GF-D8 (cell line): ENCODE measurements at places on chromosomes 1 and 21.

DNA sequence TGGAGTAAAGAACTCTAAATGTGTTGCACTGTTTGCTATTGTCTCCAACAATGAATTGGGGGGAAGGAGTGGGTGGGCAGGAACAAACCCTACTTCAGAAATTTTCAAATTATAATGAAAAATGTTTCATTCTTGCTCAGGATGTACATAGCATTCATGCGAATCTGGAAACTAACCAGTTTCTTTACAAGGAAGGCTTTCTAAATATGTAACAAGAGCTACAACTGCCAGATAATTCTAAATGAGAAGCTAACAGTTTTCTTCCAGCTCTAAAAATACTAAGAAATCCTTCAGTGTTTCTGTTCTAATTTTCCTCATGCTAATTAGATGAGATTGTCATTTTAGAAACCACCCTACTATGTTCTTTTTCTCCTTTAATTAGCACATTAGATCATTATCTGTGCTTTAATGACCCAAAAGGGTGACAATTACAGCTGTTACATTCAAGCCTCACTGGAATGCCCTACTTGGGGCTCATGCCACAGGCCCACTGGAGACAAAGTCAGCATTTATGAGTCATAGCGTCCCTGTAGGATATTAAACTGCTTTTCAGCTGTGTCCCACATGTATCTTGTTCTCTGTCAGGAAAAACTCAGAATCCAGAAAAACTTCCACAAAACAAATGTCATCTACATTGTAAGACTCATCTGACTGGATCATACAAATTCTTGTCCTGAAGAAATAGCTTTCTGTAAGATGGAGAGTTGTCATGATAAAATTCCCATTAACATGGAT lies 804.6 kb upstream of the CXADR start:
- DNase-seq = no peak

GRCh38 chr1:219498666-219499065 lies 114.2 kb downstream of the ZC3H11B start:
- no peak for DNase-seq

- DNase-seq = no peak
Observed at GRCh38 chr21:29523646-29524045, 224.9 kb downstream of the BACH1 start.

DNA sequence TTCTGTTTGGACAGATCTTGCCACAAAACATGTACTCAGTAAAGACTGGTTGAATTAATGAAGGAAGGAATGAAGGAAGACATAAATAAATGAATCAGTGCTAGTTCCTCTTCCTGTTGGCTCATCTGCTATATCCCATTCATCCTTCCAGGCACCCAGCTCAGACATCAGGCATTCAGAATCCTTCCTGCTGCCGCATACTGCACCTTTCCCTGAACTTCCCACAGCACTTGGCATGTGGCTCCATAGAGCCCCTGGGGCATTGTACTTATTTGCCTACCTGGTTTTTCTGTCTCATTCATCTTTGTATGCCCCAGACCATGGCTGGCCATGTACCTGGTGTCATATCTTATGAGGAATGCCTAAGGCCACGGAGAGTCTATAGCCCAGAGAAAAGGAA lies 34.4 kb upstream of the ZNF648 start:
- DNase-seq = no peak

- no peak for DNase-seq
Observed at GRCh38 chr21:25081096-25081495, 526.2 kb downstream of the MRPL39 start.

DNA sequence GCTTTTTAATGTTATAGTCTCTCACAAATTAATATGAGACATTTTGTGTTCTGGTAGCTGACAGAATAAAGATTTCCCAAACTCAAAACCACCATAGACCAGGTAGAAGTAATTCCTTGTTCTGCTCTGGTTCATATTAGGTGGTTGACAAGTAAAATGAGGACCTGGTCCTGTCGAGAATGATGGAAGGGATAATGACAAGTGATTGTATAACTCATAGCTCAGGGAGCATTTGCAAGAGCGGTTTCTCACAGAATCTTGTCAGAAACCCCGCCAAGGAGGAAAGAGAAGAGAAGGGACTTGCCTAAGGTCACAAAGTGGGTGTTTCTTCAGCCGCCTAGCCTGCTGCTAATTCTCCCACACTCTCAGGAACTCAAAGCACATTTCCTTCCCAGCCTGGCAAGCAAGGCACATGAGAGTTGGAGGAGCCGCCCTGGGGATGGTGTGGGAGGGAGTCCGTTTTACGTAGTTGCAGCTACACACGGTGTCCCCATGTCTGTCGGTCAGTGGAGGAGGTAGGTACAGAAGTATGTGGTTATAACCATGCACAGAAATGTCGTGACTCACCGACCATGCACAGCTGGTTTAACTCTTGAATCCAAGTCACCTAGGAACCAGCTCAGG lies 46.5 kb downstream of the SAMD13 start:
- no peak for DNase-seq

GRCh38 chr1:66335125-66335524 lies 198.8 kb upstream of the SGIP1 start:
- no peak for DNase-seq

- DNase-seq = no peak
Observed at GRCh38 chr1:177356674-177357435, 186.1 kb downstream of the BRINP2 start.

DNA sequence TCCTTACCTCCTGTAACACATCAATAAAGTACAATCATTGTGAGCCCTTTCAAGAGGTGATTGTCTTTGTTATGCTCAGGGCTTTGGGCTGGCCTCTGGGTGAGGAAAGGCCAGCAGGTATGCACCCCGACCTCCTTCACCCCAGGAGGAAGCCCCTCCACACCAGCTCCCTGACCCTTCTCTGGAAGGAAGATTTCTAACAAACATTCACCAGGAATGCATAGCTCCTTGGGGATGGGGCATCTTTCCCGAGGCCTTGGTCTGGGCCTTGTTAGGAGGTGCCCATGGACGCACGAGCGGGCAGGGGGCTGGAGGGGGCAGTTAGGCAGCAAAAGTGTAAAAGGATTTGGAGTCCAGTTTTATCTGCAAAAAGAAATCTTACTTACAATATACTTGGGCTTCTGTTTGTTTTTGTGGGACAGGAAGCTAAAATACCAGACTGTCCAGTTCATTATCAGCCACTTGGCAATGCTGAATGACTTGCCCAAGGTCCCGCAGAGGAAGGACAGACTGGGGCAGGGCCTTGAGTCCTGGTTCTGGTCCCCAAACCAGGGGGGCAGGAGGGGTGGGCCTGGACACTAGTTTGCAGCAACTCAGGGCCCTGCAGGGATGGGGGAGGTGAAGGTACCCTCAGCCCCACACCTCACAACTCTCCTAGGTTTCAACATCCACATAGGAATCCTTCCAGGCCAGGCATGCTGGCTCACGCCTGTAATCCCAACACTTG lies 10.1 kb downstream of the ZC3H12A start:
- no peak for DNase-seq

DNA sequence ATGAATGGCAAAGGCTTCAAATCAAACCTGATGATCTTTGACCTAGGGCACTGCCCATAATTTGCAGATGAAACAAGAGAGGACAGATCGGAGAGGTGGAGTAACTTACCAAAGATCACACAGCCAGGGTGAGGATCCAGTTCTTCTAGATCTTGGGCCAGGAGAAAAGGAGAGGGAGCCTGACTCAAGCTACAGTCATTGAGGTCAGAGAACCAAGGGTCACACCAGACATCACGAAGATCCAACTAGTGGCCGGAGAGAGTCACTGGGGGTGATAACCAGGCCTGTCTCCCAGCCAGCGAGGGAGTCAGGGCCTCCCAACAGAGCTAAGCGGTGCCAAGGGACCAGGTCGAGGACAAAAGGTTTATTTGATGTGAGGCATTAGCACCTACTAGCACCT lies 115.0 kb downstream of the RIPK4 start:
- DNase-seq = no peak

DNA sequence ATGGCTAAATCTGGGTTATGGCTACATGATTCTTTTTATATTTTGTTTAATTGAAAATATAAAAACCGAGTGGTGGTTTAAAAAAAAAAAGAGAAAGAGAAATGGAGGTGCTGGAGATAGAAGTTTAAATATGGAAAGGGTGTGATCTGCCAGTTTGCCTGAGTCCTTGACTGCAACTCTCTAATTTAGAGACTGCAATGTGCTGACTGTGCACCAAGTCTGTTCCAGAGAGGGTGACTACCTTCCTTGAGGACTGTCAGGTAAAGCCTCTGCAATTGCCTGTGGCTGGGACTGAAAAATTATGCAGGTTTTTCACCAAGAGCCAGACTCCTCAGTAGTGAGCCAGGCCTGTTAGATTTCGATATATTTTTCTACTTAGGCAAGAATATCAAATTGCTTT lies 1326.3 kb downstream of the BRINP3 start:
- no peak for DNase-seq

- no peak for DNase-seq
Observed at GRCh38 chr1:113854234-113854633, 17.3 kb downstream of the PTPN22 start.

DNA sequence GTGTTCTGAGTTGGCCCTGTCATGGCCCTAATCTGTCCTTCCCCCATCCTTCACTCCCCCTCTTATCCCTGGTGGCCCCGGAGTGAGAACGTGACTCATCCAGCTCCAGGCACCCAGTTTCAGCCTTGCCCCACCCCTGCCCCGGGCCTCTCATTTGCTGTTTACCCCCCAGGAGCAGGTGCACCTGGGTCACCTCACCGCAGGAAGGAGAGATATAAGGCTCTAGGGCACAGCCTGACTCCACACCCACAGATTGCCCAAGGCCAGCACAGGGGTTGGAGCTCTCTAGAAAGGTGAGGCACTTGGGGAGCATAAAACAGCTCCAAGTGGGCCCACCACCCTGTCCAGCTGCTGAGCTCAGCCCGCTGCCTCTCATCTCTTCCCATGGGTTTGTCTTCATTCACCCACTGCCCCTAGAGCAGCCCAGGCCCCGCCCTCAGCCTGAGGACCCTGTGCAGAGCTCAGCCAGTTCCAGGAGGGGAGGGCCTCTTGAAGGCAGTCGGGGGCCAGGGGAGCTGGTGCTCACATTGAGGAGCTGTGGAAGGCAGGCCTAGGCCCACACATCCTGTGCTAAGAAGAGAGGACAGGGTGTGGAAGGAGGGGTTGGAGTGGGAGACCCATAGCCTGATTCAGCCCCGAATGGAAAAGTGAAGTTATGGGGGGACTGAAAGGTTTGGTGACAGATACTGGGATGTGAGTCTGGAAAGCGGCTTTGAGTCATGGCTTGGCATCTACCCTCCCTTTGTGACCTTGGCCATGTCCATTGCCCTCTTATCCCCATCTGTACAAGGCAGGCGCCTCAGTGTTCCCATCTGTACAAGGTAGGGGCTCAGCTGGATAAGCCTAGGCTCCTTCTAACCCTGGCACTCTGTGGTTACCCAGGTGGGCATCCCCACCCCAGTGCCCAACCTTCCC lies 16.1 kb upstream of the GPR37L1 start:
- DNase-seq = no peak

- no peak for DNase-seq
Observed at GRCh38 chr21:34974162-34974981, 74.7 kb downstream of the RUNX1 start.

DNA sequence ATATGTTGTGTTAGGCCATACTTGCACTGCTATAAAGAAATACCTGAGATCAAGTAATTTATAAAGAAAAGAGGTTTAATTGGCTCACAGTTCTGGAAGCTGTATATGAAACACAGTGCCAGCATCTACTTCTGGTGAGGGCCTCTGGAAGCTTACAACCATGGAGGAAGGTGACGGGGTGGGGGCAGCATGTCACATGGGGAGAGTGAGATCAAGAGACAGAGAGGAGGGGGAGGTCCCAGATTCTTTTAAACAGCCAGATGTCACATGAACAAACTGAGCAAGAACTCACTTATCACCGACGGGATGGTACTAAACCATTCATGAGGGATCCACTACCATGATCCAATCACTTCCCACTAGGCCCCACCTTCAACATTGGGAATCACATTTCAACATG lies 42.6 kb downstream of the TESK2 start:
- no peak for DNase-seq

- no peak for DNase-seq
Observed at GRCh38 chr1:156823210-156823790, 6.7 kb upstream of the SH2D2A start.

DNA sequence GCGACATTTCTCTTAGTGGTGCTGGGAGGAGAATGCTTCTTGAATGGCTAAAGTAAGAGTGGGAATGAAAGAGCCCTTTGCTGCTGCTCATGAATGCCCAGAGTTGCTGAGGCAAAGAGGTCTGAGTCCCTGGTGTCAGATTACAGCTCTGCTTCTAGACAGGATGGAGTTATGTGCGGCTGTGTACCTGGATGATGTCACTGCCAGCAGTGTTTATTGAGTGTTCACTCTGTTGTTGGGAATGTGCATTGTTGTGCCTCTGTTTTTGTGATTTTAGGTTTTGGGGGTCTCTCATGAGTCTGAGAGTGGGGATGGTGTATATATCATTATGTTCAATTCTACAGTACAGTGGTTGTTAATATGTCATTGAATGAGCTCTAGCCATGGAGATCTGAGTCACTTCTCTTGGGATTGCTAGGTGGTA lies 2.7 kb downstream of the CDC14A start:
- DNase-seq = no peak

DNA sequence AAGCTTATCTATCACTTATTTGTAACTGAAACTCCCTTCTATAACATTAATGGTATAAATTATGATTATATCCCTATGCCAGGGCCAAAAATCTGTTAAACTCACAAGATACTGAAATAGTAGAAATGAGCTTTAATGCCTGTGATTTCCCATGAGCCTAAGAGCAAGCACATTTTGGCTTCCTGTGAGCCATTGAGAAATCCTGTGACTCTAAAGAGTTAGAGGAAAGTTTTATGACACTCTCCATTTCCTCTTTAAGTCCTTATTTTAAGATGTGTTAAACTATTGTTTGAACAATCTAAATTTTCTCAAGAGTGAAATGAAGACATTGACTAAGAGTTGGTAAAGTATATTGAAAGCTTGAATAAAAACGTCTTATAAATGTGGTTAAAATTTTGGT lies 45.6 kb downstream of the SUCO start:
- peak; percentile 11 for DNase-seq
